ENCODE measurements at places on chromosomes 12 and 14.

DNA sequence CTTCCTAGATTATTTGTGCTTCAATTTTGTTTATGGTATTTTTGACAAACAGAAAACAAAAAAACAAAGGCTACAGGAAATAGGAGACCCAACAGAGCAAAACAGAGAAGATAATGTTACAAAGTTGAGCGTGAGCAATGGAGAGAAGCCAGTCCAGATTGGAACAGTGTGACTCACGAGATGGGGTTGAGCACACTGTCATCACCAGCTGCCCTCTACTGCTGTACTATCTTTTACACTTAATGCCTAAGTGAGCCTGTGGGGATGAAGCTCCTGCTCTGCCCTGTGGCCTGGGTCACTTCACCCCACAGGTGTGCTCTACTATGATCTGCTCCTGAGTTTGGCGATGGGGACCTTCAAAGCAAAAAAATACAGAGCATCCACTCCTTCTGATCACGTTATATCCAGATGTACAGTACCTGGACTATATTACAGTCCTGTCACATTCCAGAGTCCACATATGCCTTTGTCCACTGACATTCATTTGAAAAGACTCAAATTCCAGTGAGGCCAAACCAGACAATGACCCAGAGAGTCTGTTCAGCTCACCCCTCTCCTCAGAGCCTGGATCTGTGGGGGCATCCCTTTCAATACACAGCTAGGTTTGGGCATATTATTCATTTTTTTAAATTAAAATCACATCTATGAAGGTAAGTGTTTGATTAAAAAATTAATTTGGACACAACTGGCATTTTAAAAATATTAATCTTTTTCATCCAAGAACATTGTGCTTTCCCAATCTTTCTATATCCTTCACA is 4.4 kb downstream of the IPO8 start:
- DNase-seq: no peak
- H3K36me3 ChIP-seq: peaks cover 2% of the 10 kb centered on the region
- peaks cover 55% of the 10 kb centered on the region for H3K4me1 ChIP-seq
- no peak overlapping the region for H3K27ac ChIP-seq
- H3K27me3 ChIP-seq: no peaks in the 10 kb centered on the region

DNA sequence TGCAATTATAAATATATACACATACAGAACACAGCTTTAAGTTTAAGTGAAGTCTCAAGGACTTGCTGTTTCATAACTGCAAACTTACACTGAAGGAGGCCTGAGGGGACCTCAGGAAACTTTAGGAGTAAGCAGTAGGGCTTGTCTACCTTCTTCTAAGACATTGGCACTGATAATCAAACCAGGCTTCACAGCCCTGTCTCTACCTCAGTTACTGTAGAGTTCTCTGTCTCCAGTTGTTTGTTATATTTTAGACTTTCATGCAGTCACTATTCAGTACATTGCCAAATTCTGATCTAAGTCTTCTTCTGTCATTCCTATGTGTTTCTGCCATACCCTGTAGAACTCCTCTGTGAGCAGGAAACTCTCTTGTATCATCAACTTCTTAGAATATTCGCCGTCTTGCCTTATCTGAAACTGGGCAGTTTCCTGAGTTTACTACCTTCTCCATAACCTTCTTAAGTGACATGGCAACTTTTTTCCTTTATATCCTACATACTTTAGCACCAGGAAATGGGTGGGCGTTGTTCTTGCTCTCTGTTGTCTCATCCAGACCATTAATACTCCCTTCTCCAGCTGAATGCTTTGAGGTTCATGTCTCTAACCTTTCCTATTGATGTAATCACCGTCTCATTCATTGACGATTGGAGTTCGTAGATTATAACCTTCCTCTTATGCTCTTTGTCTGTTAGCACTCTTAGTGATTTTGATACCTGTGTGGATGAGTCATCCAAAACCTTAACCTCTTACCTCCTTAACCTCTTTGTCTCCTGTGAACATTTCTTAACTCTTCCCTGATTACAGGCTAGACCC is 11.4 kb downstream of the APAF1 start:
- no peaks in the 10 kb centered on the region for H3K27me3 ChIP-seq
- H3K27ac ChIP-seq: no peak overlapping the region
- no peaks in the 10 kb centered on the region for H3K4me1 ChIP-seq
- no peaks in the 10 kb centered on the region for H3K36me3 ChIP-seq
- DNase-seq: no peak

GRCh38 chr14:44279357-44279756 is 227.7 kb downstream of the FSCB start:
- no peak overlapping the region for H3K27ac ChIP-seq
- H3K36me3 ChIP-seq: no peaks in the 10 kb centered on the region

- H3K4me3 ChIP-seq: no peak overlapping the region
- H3K27me3 ChIP-seq: no peaks in the 10 kb centered on the region
- H3K4me1 ChIP-seq: peaks cover 72% of the 10 kb centered on the region
- H3K27ac ChIP-seq: peak overlapping the region; percentile 32
Measured at GRCh38 chr12:108642269-108642870, 8.7 kb upstream of the SELPLG start.

DNA sequence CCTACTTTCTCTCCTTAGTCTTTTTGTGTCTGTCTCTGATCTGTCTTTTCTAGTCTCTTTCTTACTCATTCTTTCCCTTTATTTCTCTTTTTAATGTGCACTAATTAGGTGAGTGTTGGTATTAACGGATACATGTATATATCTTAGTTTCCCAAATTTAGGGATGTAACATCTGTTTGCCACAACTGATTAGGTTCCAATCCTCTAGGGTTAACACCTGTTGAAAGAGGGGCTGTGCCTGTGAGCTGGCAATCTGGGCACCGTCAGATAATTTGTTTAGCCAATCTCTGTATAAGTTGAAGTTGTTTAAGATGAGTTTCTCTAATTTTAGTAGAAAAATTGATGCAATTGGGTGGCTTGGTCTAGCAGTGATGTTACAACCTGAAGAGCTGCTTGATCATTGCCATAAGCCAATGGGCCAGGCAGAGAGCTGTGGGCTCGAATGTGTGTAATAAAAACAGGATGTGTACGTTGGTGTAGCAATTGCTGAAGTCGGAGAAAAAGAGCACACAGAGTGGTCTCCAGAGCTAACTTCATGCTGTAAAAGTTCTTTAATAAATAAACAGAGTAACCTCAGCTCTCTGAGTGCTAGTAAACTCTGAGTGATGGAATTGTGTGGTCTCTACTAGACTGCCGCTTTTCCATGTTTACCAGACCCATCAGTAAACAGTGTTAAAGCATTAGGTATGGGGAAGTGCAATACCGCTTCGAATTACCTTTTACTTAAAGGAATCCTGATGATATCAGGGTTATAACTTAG is 18.3 kb upstream of the LYZ start:
- no peak overlapping the region for H3K27ac ChIP-seq
- no peak for DNase-seq
- no peaks in the 10 kb centered on the region for H3K4me1 ChIP-seq
